ENCODE measurements at places on chromosomes 5 and 9.

GRCh38 chr9:125807079-125807478 lies 59.9 kb downstream of the PBX3 start:
- no peak for DNase-seq

DNA sequence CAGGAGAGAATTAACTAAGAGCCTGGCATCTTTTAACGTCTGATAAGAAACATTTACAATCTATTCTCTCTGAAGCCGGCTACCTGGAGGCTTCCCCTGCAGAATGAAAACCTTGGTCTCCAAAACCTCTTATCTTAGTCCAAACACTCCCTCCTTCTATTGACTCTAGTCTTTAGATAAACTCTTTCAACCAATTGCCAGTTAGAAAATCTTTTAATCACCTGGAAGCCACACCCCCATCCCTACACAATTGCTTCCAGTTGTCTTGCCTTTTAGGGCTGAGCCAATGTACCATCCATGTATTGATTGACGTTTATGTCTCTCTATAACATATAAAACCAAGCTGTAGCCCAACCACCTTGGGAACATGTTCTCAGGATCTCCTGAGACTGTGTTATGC lies 1343.1 kb upstream of the C9orf72 start:
- no peak for DNase-seq

- no peak for DNase-seq
Measured at GRCh38 chr9:7336356-7337065, 463.1 kb downstream of the DMAC1 start.

DNA sequence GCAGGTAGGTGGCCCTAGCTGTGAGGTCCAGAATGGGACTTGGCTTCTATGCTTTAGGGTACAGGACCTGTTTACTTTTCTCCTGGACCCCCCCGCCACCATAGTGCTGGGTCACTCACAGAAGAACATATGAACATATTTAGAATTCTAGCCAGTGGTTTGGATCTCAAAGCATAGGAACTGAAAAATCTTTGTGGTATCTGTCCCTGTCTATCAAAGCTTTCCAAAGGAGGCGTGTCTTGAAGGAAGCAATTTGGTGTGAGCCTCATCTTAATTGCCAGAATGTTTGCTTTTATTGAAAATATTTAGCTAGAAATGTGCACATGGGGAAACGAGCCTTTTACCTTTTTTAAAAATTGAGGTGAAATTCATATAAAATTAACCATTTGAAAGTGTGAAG lies 6.2 kb downstream of the PHF2 start:
- DNase-seq, result no peak

- no peak for DNase-seq
Measured at GRCh38 chr9:120692901-120693699, 21.2 kb downstream of the MEGF9 start.

GRCh38 chr5:43386960-43387362 lies 25.2 kb downstream of the CCL28 start:
- DNase-seq, result no peak

DNA sequence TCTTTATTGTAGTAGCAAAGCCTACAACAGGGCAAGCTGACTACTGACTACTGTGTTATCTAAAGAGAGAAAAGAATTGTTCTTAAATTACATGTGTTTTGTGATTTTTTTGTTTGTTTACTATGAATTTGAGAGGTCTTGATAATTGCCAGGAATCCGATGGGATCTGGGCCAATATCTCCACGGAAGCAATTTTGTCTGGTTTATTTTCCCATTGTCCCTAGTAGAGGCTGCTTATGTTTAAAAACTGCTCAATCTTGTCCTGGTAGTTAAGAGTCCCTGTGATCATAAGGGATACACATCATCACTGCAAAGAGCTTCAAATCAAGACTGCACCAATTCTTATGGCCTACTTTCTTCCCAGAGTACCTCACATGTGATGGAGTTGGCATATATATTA lies 94.4 kb downstream of the GLDC start:
- DNase-seq, result no peak

GRCh38 chr9:133351908-133352634 lies 4.1 kb downstream of the RPL7A start:
- no peak for DNase-seq

DNA sequence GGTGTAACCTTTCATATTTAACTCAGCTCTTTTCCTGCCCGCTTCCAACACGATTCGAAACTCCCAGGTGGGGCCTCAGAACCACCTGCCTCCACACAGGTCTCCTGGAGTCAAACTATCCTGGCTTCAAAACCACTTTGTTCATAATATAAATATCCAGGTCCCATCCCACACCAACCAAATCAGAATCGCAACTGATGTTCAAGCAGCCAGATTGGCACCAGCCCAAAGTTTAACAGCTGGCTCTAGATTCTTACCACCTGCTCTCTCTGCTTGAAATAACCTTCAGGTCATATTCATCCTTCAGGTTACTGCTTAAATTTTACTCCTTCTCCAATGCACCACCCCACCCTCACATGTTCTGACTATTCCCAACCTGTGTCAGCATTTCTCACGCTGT lies 231.4 kb upstream of the TRPM3 start:
- no peak for DNase-seq

GRCh38 chr9:101369286-101369685 lies 15.5 kb downstream of the BAAT start:
- DNase-seq, result no peak

GRCh38 chr5:88741964-88742363 lies 141.0 kb downstream of the MEF2C start:
- no peak for DNase-seq

GRCh38 chr5:64214132-64214531 lies 48.5 kb downstream of the RNF180 start:
- no peak for DNase-seq

- no peak for DNase-seq
Measured at GRCh38 chr9:100394032-100394695, 32.8 kb upstream of the MSANTD3 start.

GRCh38 chr9:133458643-133459312 lies 1.0 kb upstream of the CACFD1 start:
- DNase-seq, result no peak

- DNase-seq, result no peak
Measured at GRCh38 chr5:77168161-77168878, 42.2 kb upstream of the PDE8B start.

- no peak for DNase-seq
Measured at GRCh38 chr5:130678637-130679036, 486.4 kb downstream of the HINT1 start.

DNA sequence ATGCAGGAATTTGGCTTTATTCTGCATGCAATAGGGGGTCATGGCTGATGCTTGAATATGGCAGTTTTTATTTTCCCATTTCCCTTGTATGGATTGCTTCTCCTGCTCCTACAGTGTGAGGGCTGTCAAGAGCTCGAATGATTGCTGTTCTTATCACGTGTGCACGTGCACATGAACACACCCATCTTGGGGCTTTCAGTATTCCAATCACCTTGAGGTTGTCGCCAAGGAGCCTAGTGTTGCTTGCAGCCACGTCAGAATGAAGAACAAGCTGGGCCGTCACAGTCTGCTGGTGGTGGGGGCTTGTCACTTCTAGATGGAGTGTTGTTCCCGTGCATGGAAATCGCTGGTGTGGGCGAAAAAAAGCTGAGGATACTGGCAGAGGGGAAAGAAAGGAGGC lies 219.4 kb upstream of the GLRA1 start:
- DNase-seq, result no peak

GRCh38 chr9:27933210-27934025 lies 360.1 kb upstream of the C9orf72 start:
- no peak for DNase-seq
